Activated CD4-positive, alpha-beta T cell treated with anti-CD3 and anti-CD28 coated beads for 36 hours (primary cell): ENCODE measurements at places on chromosomes 5 and 9.

- H3K4me1 ChIP-seq: peaks cover 2% of the 10 kb centered on the region
- no peaks in the 10 kb centered on the region for H3K36me3 ChIP-seq
- no peak overlapping the region for H3K4me3 ChIP-seq
- H3K27me3 ChIP-seq: peaks cover 13% of the 10 kb centered on the region
- H3K27ac ChIP-seq: no peak overlapping the region
- no peak for DNase-seq
These were observed 52.3 kb upstream of the MTAP start for GRCh38 chr9:21750021-21750735.

DNA sequence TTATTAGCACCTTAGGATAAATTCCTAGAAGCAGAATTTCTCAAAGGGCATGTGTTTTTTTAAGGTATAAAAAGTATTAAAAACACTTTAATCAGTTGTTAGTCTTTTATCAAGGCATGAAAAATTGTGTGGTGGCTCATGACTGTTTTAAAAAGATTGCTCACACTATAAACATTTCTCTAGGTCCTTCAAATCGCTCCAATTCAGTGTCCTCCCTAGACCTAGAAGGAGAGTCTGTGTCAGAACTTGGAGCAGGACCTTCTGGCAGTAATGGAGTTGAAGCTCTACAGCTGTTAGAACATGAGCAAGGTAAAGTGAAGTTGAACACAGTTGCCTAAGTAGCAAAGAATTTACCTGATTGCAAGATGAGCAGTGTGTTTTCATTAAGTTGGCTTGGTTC lies 62.0 kb downstream of the GAPVD1 start:
- no peaks in the 10 kb centered on the region for H3K4me1 ChIP-seq
- DNase-seq: no peak
- peaks cover 33% of the 10 kb centered on the region for H3K36me3 ChIP-seq
- no peak overlapping the region for H3K4me3 ChIP-seq
- H3K27ac ChIP-seq: no peak overlapping the region
- H3K27me3 ChIP-seq: no peaks in the 10 kb centered on the region

- peaks cover 4% of the 10 kb centered on the region for H3K27me3 ChIP-seq
- no peak for DNase-seq
- H3K4me3 ChIP-seq: no peak overlapping the region
- H3K4me1 ChIP-seq: no peaks in the 10 kb centered on the region
- H3K27ac ChIP-seq: no peak overlapping the region
These were observed 49.5 kb upstream of the MAP1B start for GRCh38 chr5:72057816-72058215.

DNA sequence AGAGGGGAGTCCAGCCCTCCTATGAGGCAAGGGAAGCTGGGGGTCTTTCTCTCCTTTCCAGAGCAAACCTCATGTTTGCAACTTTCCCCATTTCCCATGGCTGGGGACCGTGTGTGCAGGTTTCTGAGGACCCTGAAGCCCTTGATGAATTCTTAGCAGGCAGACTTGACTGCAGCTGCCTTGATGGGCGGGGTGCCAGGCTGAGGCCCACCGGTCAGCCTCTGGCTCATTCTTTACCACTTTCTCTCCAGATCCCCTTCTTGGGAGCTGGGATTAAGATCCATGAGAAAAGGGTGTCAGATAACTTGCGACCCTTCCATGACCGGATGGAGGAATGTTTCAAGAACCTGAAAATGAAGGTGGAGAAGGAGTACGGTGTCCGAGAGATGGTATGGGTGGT lies 30.0 kb upstream of the FOXI1 start:
- no peak for DNase-seq
- no peak overlapping the region for H3K4me3 ChIP-seq
- no peak overlapping the region for H3K27ac ChIP-seq
- peaks cover 60% of the 10 kb centered on the region for H3K36me3 ChIP-seq
- no peaks in the 10 kb centered on the region for H3K27me3 ChIP-seq

GRCh38 chr9:134562146-134562849 lies 79.3 kb upstream of the COL5A1 start:
- H3K27me3 ChIP-seq: peaks cover 1% of the 10 kb centered on the region
- no peak overlapping the region for H3K27ac ChIP-seq
- no peaks in the 10 kb centered on the region for H3K36me3 ChIP-seq
- no peak for DNase-seq
- no peak overlapping the region for H3K4me3 ChIP-seq

GRCh38 chr9:127133739-127134167 lies 11.3 kb upstream of the ANGPTL2 start:
- no peak overlapping the region for H3K4me3 ChIP-seq
- no peaks in the 10 kb centered on the region for H3K36me3 ChIP-seq
- DNase-seq: no peak
- H3K27me3 ChIP-seq: peaks cover 5% of the 10 kb centered on the region
- no peaks in the 10 kb centered on the region for H3K4me1 ChIP-seq

- no peaks in the 10 kb centered on the region for H3K36me3 ChIP-seq
- H3K4me1 ChIP-seq: no peaks in the 10 kb centered on the region
- H3K4me3 ChIP-seq: no peak overlapping the region
- no peak for DNase-seq
- H3K27me3 ChIP-seq: no peaks in the 10 kb centered on the region
These were observed 1125.0 kb upstream of the DMAC1 start for GRCh38 chr9:8924562-8924961.

GRCh38 chr5:644509-644908 lies 32.4 kb downstream of the CEP72 start:
- H3K4me1 ChIP-seq: no peaks in the 10 kb centered on the region
- H3K27me3 ChIP-seq: no peaks in the 10 kb centered on the region
- H3K4me3 ChIP-seq: no peak overlapping the region
- DNase-seq: no peak
- no peak overlapping the region for H3K27ac ChIP-seq

DNA sequence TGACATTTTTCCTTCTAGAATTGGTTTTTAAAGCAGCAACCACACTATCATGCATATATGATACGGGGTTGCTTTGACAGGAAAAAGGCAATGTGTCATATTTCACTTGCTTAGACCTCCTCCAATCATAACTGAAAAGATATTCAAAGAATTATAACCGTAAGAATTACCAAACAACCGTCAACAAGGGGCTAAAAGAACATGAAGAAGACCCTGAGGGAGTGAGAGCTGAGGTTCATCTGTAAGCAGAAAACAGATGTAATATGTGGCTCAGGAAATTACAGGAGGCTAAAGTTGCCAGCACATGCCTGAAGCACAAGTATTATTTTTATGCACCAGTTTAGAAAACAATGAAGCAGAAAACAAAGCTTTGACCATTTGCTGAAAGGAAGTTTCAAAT lies 78.9 kb downstream of the APBA1 start:
- no peaks in the 10 kb centered on the region for H3K4me1 ChIP-seq
- H3K36me3 ChIP-seq: no peaks in the 10 kb centered on the region
- peaks cover 2% of the 10 kb centered on the region for H3K27me3 ChIP-seq
- no peak overlapping the region for H3K4me3 ChIP-seq

DNA sequence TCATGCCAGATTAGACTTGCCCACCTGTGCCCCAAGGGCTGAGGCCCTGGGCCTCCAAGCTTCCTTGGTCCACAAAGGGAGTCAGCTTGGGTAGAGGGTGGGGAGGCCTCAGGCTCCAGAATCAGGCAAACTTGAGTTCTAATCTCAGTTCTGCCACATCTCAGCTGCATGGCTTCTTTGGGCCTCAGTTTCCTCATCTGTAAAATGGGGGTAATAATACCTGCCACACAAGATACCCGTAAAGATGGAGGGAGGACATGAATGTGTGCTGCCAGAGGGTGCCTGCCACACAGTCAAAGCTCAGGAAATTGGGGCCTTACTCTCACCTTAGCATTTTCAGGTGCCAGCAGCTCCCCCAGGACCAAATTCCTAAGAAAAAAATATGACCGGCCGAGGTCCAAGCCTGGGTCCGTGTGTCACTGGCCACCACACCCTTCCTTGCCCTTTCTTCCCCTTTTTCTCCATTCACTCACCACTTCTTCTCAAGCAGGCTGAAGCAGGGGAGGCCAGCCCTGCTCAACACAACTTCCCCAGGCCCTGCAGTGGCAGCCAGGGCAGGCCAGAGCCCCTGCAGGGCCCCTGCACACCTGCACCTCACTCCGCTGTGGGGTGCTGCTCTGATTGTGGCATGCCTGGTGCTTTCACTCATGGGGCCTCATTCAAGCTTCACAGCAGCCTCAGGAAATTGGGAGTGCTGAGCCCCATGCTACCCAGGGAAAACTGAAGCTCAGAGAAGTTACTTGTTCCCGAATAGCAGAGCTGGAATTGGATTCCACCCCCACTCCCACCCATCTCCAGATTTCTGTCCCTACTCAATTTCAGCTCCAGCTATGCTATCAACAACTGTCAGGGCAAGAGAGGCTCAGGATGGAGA lies 3.9 kb downstream of the RGS14 start:
- DNase-seq: peak; percentile 55
- H3K27me3 ChIP-seq: no peaks in the 10 kb centered on the region
- peak overlapping the region; percentile 67 for H3K4me3 ChIP-seq
- H3K36me3 ChIP-seq: peaks cover 12% of the 10 kb centered on the region

- H3K4me3 ChIP-seq: no peak overlapping the region
- H3K36me3 ChIP-seq: no peaks in the 10 kb centered on the region
- peaks cover 2% of the 10 kb centered on the region for H3K27me3 ChIP-seq
These were observed 6.1 kb upstream of the TUSC1 start for GRCh38 chr9:25684321-25684720.

DNA sequence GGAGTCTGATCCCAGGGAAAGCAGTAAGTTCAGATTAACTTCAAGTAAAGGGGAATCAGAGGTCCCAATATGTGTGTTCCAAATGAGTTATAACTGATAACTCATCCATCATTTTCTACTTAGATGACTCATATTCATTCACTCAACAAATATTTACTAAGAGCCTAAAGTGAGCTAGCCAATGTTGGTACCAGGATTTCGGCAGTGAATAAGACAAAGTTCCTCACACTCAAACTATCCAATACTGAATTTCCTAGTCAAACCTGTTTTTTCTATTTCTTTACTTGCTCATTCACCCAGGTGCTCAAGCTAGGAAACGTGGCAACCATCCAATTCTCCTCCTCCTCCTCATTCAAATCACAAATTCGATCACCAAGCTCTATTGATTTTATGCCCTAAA lies 25.8 kb downstream of the FBXW2 start:
- no peak overlapping the region for H3K4me3 ChIP-seq
- DNase-seq: no peak
- H3K4me1 ChIP-seq: peaks cover 9% of the 10 kb centered on the region
- peaks cover 55% of the 10 kb centered on the region for H3K36me3 ChIP-seq
- H3K27me3 ChIP-seq: no peaks in the 10 kb centered on the region
- peak overlapping the region; percentile 7 for H3K27ac ChIP-seq

GRCh38 chr9:91834740-91835139 lies 115.3 kb downstream of the ROR2 start:
- H3K4me1 ChIP-seq: peaks cover 2% of the 10 kb centered on the region
- no peak for DNase-seq
- H3K4me3 ChIP-seq: no peak overlapping the region
- no peaks in the 10 kb centered on the region for H3K36me3 ChIP-seq
- H3K27me3 ChIP-seq: peaks cover 8% of the 10 kb centered on the region

DNA sequence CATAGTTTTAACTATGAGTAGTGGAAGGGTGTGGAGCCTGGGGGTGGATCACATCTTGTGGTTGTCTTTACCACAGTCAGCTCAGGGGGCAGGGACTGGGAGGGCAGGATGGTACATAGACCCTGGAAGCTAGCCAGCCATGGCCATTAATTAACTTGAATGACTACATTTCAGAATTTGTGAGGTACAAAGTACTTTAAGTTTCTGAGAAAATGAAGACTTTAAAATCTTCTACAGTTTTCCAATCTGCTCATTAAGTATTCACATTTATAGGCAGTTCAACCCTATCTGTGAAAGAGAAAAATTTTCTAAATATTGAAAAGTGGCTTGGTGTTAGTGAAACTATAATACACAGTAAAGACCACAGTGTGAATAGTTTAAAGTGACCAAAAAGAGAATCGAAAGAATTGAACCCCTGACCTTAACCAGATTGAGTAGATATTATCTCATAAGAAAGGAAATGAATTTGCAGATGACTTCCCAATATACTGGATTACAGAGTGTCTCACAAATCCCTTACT lies 234.2 kb upstream of the MEF2C start:
- no peaks in the 10 kb centered on the region for H3K27me3 ChIP-seq
- no peak overlapping the region for H3K27ac ChIP-seq
- DNase-seq: no peak

DNA sequence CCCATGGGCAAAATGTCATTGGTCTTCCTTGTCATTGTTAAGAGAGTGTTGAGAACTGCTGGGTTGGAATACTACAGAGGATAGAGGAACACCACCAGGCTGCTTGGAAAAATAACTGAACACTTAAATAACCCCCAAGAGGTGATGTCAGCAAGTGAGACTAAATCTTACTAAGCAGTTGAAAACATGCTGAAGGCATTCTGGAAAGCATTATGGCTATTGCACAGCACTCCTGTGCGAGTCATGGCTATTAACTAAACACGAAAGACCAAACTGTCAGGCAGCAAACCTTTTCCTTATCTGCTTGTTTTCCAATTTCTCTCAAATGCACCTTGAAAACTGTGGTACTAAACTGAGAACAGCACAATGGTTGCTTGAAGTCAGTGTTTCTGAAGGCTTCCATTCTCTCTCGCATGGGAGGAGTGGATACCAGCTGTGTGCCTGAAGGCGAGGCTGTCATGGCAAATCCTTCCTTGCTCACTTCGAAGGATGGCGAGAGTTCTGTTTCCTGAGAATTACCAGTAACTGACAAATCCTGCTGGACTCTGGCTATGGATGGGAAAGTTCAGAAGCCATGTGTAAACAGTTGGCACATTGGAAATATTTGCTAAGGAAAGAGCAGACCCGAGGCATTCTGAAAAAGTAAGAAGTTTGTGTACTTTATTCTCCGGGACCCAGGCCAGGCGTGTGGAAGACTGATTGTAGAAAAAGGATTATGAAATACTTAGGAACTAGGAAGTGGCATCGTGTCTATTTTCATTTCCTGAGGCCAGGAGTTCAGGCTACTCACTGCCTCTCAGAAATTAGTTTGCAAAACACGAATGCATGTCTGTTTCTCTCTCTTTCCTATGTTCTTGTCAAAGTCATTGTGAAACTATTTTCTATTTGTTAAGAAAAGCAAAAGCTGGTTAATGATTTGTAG lies 182.1 kb downstream of the DMRT2 start:
- H3K27ac ChIP-seq: no peak overlapping the region
- no peaks in the 10 kb centered on the region for H3K4me1 ChIP-seq
- no peaks in the 10 kb centered on the region for H3K36me3 ChIP-seq
- H3K4me3 ChIP-seq: no peak overlapping the region

DNA sequence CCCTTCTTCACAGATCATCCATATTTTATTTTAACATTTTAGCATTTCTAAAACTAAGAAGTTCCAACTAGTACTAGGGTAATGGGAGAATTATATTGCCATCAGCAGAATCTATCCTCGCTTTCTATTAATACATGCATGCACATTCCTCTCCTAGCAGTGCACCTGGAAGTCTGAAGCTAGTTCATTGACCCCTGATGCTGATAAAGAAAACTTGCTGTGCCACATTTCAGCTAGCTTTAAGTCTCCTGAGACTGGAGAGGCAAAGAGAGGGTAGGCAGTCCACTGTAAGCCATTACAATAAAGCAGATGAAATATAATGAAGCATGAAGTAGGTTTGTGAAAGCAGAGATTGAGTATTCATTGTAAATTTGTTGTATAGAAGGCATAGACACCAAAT lies 15.8 kb downstream of the MINAR2 start:
- H3K27ac ChIP-seq: no peak overlapping the region
- no peak overlapping the region for H3K4me3 ChIP-seq
- no peaks in the 10 kb centered on the region for H3K27me3 ChIP-seq
